Erythroblast (primary cell): ENCODE measurements at places on chromosomes 4 and X.

GRCh38 chr4:128241425-128241913 is 46.1 kb downstream of the PGRMC2 start:
- DNase-seq: no peak

- DNase-seq: no peak
Measured at GRCh38 chrX:68939868-68940267, 111.0 kb downstream of the EFNB1 start.

GRCh38 chr4:121789455-121789854 is 11.7 kb upstream of the EXOSC9 start:
- DNase-seq: no peak

DNA sequence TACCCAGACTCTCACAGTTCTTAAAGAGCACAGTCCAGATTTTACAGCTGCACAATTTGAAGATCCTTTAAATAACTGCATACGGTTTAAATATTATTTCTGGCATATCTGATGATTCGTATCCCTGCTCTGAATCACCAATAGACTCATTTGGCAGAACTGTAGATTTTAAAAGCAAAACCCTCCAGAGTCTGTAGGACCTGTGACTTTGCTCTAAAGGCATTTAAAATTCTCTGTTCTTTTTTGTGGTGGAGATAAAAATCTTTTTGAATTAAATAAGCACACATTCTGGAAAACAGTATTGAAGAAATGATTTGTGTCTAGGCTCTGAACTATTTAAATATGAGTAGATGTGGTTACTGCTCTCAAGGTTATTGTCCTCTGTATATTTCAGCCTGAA is 246.2 kb upstream of the PITX2 start:
- no peak for DNase-seq

DNA sequence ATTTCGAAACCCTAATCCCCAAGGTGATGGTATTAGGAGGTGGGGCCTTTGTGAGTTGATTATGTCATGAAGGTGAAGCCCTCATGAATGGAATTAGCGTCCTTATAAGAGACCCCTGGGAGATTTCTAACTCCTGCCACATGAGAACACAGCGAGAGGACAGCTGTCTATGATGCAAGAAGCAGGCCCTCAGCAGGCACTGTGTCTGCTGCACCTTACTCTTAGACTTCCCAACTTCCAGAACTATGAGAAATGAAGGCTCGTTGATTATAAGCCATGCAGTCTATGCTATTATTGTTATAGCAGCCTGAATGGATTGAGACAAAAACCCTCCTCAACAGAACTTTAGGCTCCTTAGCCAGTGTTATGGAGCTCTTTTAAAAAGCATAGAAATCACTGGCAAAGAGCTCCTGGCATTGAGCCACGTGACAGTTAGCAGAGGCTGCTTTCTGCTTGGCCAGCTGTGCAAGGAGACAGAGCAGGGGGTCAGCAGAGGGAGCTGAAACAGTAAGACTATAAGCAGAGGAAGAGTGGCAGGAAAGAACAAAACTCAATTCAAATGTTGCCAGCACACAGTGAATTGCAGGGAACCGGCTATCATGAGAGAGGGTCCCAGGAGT is 219.2 kb upstream of the FAT1 start:
- no peak for DNase-seq

- no peak for DNase-seq
Measured at GRCh38 chr4:8144359-8144758, 14.3 kb downstream of the ABLIM2 start.

DNA sequence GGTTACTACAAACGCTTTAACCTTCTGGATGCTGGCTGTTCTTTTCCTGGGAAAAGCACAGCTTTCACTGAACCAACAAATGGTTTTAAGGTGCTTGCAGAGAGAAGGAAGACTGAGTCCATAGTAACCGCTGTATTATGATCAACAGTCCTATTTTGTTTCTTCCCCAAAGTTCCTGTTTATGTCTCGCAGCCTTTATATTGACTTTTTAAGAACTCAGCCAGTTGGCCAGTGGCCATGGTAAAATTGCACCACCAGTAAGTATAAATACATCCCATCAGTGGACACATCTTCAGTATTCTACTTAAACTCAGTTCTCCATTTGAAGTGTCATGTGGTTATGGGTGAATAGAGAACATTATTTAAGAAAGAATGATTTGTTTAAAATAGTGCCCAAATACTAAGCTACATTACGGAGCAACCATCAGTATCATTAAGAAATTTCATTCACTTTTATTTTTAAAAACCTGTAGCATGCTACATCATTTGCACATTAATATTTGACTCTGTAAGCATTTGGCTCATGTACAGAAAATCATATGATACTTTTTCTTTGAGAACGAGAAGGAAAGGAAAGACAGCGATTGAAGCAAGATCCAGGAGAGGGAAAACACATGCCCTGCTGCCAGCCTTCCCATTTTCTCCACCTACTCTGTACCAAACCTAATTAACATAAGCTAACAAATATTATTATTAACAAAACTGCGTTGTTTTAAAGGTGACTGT is 287.0 kb downstream of the ARHGAP24 start:
- no peak for DNase-seq

DNA sequence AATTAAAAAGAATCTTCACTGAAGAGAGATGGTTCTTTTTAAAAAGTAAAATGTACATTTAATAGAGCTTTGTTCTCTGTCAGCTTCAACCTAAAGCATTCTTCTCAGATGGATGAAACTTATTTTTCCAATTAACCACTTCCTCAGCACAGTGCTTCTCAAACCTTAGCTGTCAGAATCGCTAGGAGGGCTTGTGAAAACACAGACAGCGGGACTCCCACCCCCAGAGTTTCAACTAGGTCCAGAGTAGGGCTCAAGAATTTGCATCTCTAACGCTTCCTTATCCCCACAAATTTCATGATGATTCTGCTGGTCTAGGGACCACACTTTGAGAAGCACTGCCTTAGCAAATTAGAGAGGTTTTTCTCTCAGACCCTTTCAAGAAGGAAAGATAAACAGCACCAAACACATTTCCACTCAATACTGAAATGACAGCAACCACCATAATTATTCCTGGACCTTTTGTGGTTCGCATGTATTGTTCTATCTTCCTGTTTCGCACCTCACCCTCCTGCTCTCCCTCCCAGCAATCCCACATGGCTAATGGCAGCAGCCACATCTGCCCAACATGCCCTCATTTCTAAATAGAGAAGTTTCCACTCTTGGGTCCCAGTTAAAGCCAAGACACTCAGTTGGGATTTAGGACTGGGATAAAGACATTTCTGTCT is 73.2 kb downstream of the ZNF827 start:
- no peak for DNase-seq

GRCh38 chr4:4666187-4666586 is 124.3 kb upstream of the STX18 start:
- no peak for DNase-seq

DNA sequence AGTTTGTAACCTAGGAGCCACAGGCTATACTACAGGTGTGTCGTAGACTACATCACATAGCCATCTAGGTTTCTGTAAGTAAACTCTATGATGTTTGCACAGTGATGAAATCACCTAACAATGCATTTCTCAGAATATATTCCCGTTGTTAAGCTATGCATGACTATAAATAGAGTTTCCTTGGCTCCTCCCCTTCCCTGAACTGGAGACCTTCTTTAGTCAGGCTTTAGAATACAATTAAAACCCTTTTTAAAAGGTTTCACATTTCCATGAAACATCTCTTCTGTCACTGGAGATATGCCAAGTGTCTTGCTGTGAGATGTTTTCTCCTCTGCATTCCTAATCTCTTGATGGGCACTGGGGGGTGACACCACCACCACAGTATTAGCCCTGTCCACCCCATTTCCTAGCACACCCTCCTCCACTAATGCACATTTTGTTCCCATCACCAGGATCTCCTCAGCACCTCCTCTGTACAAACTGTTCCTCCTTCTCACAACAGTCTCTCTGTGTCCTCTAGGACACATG is 334.6 kb upstream of the CPEB2 start:
- DNase-seq: no peak

- DNase-seq: no peak
Measured at GRCh38 chr4:140706276-140706625, 49.9 kb downstream of the TBC1D9 start.

GRCh38 chr4:105683038-105683437 is 25.5 kb downstream of the INTS12 start:
- DNase-seq: no peak

DNA sequence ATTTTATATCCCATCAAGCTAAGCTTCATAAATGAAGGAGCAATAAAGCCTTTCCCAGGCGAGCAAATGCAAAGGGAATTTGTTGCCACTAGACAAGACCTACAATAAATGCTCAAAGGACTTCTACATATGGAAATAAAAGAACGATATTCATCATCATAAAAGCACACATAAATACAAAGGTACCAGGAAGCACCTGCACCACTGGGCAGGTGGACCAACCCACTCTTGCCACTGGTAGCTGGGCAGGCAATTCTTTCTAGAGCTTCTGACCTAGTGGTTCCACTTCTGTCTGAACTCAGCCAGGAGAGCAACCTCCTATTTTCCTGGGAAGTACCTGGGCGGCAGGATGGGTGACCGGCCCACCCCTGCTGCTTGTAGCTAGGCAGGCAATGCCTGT is 237.2 kb upstream of the ITM2A start:
- DNase-seq: no peak

DNA sequence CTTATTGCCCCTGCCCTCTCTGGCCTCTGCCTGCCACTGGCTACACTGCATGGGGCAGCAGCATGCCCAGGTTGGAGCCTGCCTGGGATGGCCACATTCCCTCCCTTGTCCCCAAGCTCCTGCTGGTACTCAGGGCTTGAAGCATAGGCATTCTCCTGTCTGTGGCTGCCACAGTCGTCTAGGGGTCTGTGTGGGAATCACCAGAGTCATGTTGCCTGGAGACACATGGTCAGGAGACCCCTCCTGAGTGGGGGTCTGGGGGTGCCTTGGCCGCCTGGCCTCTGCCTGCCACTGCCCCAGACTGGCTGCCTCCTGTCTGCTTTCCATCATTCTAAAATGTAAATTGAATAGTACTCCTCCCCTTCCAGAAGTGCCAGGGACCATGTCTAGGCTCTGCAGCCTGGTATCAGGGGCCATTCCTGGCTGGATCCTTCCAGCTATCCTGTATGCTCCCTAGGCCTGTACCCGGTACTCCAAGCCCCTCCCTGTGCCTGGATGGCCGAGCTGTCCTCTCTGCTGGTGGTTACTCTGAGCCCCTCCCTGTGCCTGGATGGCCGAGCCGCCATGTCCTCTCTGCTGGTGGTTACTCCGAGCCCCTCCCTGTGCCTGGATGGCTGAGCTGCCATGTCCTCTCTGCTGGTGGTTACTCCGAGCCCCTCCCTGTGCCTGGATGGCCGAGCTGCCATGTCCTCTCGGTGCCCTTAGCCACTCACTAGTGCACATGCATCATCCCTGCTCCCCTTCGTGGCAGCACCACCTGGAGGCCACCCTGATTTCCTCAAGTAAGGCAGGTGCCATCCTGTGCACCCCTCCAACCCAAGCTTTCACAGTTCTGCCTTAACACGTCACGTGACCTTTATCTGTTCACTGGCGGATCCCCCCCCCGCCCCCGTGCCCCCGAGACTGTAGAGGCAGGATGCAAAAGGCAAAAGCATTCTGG is 5.5 kb upstream of the NKX1-1 start:
- no peak for DNase-seq

DNA sequence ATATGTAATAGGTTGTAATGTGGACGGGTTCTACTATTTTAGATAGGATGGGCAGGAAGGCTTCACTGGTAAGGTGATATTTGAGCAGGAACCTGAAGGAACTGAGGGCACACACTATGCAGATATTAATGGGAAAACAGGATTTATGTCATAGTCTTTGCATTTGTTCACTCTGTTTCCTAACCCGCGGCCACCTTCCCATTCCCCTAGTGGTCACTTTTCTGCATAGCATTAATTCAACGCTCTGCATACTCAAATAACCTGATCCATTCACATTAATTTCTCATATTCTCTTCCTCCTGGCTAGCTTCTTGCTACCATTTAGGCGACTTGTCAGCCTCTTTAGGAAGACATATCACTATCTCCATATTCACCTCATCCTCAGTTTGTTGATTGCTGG is 61.5 kb downstream of the GSPT2 start:
- DNase-seq: no peak

GRCh38 chr4:109128589-109128988 is 173.9 kb downstream of the COL25A1 start:
- no peak for DNase-seq

DNA sequence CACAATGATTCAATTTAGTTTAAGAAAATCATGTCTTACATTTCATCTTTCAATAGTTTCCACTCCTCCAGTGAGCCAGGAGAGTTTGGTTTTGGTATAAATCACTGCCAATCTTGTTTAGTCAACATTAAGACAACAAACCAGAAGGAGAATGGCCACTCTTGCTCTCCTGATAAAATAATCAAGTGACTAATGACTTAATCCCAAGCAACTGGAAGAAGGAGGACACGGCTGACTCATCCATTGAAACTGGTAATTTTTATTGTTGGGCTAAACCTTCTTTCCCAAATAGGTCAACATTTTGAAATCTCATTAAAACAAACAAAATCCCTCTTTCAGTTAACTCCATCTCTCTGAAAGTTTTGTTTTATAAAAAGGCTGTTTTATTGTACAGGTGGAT is 230.2 kb downstream of the CLCN4 start:
- no peak for DNase-seq

DNA sequence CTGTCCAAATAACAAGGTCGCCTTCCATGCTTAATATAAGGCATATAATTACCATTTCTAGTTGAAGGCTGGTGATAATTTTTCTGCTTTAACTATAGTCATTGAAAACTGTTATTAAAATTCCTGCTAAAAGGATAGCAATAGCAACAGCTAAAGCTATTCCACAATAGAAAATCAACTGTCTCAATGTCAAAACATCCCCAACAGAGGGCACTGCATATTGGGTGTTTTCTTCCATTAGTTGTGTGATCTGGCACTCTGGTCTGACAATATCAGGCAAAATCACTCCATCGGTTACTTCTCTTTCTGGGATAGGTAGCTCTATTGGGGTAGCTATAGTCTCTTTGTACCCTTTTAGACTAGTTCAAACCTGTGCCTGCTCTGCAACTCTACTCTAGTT is 53.5 kb downstream of the TMPRSS11F start:
- no peak for DNase-seq

DNA sequence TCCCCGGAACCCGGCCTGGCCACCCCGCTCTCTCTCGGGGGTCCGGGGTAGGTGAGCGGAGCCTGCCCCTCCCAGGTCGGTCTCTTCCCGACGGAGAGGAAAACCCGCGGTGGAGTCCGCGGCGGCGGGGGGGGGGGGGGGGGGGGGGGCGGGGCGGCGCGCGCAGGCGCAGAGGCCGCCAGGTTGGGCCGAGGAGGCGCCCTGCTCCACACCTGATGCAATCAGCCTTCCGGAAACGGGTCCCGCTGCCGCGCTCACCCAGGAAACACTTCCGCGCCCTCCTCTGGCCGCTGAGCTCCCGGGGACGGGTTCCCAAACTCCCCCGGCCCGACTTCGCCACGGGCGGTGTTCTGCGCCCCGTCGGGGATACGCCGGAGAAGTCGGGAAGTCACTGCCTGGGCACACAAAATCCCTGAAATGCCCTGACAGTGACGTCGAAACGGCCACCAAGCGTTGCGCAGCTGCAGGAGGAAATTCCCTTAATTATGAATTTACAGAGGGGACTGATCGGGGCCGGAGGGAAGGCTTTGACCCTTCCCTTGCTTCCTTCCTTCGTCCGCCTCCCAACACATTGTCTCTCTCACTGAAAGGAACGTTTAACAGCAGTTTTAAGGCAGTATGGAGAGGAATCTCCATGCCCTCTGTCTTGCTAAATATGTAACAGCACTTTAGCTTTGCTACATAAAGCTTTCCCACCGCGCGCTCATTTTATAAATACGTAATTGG is 2.1 kb upstream of the APBB2 start:
- peak; percentile 59 for DNase-seq

GRCh38 chr4:127006446-127006877 is 626.3 kb upstream of the INTU start:
- DNase-seq: no peak

GRCh38 chrX:10615931-10616774 is 4.2 kb downstream of the MID1 start:
- peak; percentile 34 for DNase-seq
